8988T (cell line): ENCODE measurements at places on chromosomes 5 and 9.
A peak's percentile ranks its signal among the peaks of the same experiment; 100 is the strongest.

GRCh38 chr9:89065921-89066320 lies 74.7 kb downstream of the S1PR3 start:
- DNase-seq: no peak

DNA sequence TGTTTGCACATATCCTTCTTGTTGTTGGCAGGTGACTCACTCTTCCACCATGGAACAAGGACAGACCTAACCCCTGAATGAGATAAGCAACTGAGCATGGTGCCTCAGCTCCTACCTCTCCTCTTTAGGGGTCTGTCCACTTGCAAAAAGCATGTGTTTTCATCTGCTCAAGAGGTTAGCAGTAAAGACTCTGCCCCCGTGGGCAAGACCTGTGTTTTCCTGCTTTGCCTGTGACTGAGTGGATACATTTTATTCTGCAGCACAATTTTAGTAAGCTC lies 111.0 kb upstream of the LIFR start:
- no peak for DNase-seq

GRCh38 chr9:72577212-72577753 lies 55.9 kb downstream of the TMC1 start:
- no peak for DNase-seq

GRCh38 chr5:150289551-150290390 lies at the start of gene CAMK2A:
CAMK2A (minus strand) TSS chr5:150289773; CDS start chr5:150289625, 148 bp downstream.
- no peak for DNase-seq

GRCh38 chr5:153551537-153552079 lies 61.1 kb downstream of the GRIA1 start:
- DNase-seq: peak; percentile 18

DNA sequence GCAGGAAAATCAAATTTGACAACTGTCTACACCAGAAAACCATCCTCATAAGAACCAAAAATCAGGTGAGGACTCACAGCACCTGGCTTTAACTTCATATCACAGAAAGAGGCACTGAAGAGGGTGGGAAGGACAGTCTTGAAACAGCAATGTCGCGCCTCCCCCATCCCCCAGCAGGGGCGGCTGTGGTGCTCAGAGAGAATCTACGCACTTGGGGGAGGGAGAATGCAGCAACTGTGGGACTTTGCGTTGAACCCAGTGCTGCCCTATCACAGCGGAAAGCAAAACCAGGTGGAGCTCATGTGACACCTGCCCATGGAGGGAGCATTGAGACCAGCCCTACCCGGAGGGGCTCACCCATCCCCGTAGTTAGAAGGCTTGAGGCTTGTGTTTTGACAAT lies 191.8 kb downstream of the MSX2 start:
- no peak for DNase-seq

- DNase-seq: no peak
Observed at GRCh38 chr9:131476777-131477345, 25.9 kb upstream of the POMT1 start.

DNA sequence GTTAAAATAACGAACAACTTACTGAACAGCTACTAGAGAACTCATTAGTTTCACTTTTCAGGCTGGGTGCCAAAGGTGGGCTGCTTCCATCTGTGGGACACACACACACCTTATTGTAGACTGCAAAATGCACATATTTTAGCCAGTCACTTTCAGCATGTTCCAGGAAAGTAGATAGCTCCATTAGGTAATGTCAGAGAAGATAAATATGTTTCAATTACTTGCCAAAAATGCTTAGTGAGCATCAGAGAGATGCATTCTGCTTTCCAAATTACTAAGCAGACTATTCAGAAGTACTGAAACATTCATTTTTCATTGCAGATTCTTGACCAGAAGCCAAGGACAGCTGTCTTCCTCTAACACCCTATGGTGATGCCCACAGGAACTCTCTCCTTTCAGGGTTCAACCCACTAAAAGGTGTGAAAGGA lies 56.2 kb upstream of the APC start:
- DNase-seq: no peak

DNA sequence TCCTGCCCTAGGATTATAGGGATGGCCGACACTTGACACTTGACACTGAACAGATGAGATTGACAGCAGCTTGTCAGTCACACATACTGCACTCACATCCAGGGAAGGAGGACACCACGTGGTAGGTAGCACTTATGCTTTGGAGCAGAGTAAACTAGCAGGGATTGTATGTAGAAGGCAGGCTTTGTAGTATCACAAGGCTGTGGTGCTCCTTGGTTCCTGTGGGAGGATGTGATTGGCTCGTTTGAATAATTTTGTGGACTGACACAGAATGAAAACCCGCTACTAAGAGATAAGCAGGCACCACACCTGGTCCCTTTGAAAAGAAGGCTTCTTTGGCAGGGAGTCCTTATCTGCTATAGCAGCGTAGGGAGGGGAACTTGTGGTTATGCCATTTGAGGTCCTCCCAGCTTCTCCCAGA lies 63.6 kb upstream of the IL12B start:
- DNase-seq: no peak

DNA sequence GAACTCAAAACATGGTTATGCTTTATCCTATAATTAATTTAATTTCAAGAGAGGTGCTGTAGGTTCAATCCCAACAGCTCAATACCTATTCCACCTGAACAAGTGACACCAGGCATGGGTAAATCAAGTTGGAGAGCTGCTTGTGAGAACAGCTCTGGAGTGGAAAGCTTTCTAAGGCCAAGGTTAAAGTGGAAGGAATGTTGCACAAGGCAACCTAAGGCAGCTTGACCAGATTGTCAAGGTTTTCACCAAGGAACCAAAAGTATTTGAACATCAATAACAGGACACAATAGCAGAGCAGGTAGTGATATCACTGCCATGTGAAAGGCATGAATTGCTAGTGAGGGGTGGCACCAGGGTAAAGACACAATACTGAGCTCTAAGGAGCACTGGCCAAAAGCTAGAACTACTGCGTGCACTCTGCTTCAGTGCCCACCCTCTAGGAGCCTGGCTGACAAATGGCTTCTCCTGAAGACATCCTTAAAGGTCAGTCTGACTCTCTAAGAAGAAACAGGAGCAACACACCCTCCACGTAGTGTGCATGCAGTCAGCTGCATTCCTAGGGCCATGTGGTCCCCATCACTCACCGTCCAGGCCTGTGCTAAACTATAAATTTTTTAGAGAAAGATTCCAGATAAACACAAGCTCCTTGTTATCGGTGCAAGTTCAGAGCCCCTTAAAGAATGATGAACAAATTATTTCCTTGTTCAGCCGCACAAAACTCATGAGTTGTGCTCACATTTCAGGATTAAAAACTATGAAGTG lies 677.7 kb upstream of the KLF4 start:
- no peak for DNase-seq

DNA sequence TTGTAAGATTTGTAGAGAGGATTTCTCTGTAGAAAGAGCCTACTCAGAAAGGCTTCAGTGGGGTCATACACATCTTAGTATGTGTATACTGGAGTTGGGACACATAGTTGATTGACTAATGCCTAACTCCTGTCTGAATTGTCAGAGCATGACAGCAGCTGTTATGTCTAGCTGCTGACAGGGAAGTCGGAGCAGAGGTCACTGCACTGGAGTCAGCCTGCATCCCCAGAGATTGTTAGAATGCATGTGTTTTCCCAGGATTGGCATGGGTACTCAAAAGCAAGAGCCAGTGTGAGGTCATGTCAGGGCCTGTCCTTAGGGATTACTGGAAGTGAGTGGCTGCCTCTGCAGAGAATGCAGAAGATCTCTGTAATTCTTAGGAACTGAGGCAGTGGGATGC lies 82.7 kb downstream of the ITGA1 start:
- no peak for DNase-seq

DNA sequence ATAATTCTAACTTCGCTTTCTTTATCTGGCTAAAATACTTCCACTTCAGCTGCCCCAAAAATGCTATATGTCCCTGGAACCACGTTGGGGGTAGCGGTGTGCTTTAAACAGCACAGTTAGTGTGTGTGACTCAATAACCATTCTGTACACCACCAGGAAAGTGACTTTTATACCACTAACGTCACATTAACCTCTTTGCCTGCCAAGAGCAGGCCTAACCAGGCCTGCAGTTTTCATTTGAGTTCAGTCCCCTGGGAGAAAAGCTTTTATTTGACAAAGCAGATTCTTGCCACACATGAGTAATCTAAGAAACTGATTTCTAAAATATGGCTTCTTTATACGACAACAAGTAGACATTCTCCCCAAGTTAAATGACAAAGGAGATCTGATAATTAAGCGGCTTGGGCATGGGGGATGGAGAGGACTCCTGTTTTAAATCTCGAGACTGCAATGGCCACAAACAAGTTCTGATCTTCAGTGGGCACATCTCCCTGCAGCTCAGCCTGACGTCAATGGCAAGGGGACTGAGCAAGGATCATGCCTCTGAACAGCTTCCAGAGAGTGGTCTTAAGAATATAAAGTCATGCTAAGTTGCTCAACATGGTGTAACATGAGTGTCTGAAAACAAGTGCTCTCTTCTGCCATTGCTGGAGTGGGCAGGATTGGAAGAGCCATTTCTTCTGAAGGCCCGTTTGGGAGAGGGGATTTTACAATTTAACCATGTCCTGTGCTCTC lies 91.8 kb downstream of the GLIS3 start:
- no peak for DNase-seq

- DNase-seq: no peak
Observed at GRCh38 chr5:81181576-81182316, 51.4 kb upstream of the CKMT2 start.

DNA sequence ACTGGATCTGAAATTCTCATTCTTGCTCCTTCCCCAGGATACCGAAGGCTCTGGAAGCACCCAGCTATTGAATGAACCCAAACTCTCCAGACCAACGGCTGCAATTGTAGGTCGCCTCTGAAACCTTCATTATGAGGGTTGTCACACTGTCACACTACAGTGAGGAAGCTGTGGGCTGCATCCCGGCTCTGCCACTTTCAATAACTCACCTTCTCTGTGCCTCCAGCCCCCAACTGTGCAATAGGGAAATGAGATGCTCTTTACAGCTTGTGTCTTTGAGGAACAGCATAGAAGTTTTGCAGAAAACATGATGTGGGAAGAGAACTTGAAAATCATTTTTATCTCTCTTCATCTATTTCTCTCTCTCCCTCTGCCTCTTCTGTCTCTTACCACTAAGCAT lies 69.6 kb upstream of the TGFBR1 start:
- no peak for DNase-seq

GRCh38 chr5:65933295-65933694 lies 6.9 kb downstream of the ERBIN start:
- no peak for DNase-seq

DNA sequence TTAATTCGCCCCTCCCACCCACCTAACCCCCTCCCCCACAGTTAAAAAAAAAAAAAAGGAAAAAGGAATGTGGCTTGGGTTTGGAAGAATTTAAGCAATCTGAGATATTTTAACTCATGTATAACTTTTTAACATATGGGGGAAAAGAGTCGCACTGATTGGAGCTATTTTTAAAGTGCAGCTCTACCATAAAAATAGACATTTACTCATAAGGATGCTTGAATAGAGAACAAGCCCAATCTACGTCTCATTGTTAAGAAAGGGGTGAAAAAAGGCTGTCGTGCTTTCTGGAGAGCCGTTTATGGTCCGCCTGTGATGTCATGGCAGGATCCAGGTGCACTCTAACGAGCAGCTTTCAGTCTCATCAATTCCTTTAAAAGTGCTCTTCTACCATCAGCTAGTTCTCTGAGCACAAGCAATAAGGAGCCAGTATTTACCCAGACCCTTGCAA lies 142.4 kb downstream of the ELAVL2 start:
- DNase-seq: no peak

DNA sequence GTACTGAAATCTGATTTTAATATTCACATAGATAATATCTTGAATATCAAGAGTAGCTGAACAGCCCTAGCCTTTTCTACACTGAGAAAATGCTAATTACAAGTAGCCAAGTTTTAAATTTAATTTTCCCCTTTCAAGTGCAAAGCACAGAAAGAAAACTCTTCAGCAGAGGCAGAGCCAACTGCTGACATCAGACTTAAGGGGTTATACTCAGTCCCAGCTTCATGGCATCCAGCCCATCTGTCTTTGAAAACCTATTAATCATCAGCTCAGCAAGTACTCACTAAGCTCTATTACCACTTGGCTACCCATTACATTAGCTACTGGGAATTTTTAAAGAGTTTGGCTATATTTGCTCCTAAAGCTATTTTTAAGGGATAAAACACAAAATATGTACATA lies 220.5 kb downstream of the SLC12A2 start:
- DNase-seq: no peak

- DNase-seq: no peak
Observed at GRCh38 chr5:124277767-124278545, 468.5 kb downstream of the ZNF608 start.

GRCh38 chr9:138007918-138008841 lies 130.6 kb downstream of the CACNA1B start:
- no peak for DNase-seq

DNA sequence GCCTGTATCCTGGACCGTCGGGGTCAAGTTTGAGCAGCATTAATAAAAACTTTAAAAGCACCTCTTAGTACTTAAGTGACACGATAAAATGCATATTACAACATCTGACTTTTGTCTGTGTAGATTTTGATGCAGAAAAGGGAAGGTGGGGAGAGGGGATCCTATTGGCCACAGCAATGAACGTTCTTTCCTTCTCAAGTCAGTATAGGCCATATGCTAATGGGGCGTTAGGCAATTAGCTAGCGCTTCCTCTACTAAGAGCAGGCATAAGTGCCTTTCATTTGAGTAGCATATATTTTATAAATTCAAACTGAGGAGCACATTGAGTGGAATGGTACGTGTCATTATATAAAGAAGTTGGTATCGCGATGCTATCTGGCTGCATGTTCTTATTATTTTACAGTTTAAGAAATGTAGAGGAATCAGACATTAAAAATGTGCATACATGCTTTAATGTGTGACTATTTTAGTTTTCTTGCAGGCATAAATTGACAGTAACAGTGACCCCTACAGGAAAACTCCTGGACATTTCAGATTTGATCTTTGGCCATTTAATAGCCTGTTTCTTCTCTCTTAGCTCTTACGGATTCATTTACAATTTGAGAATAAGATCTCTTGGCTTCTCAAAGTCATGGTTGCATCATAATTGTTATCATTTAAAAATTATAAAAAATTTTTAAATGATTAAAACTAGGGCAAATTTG lies 1.1 kb upstream of the GNA14 start:
- no peak for DNase-seq

GRCh38 chr5:93893075-93893474 lies 151.7 kb upstream of the POU5F2 start:
- no peak for DNase-seq

DNA sequence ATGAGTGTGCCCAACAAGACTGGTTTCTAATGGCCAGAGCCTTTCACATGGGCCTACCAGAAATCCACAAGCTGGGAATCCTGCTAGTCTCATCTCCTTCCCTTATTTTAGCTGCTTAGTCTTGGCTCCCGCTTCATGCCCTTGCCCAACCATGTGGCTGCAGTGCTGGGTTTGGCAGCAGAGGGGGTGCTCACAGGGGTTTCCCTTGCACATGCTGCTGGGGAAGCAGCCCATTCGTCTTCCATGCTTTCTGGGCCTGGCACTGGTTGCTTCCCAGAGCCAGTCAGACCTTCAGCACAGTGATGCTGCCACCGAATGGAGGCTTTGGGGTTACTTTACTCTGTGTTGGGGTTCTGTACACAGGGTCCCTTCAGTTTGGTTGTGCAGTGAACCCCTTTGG lies 26.3 kb downstream of the SLC46A2 start:
- DNase-seq: no peak

GRCh38 chr9:95920017-95920416 lies 44.5 kb downstream of the ERCC6L2 start:
- no peak for DNase-seq

- DNase-seq: no peak
Observed at GRCh38 chr9:5479994-5480694, 29.8 kb downstream of the CD274 start.

GRCh38 chr5:65184780-65185179 lies 296.9 kb downstream of the ADAMTS6 start:
- no peak for DNase-seq

GRCh38 chr5:150522504-150523414 lies 14.8 kb downstream of the NDST1 start:
- DNase-seq: no peak
